ENCODE measurements at places on chromosomes 1 and 21.

GRCh38 chr1:193310564-193310963, 124.2 kb upstream of the B3GALT2 start:
- DNase-seq, result no peak

GRCh38 chr1:52424231-52424636, 19.8 kb downstream of the PRPF38A start:
- DNase-seq, result no peak

GRCh38 chr1:193221651-193222050, 35.2 kb upstream of the B3GALT2 start:
- no peak for DNase-seq

DNA sequence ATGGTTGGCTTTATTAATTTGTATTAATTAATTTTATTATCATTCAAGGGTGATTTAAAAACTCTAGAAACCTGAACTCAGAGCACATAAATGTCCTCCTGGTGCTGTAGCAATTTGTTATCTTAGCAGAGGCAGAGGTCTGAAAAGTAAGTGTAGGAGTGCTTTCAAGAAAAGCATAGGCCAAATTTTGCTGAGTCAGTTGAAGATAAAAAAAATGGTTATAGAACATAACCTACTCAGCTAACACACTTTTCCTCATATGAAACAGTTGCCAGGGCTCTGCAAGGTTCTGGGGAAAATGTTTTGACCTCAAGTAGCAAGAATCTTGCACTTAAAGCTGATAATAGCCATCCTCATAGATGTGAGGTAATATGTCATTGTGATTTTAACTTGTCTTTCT, 53.5 kb upstream of the CHODL start:
- no peak for DNase-seq

GRCh38 chr1:4527819-4528218, 126.6 kb upstream of the AJAP1 start:
- no peak for DNase-seq
